ENCODE measurements at places on chromosomes 6 and 20. TPM values are rescaled to one million over a fixed set of nuclear protein-coding genes. Genes with fewer than 3 reads are reported as not detected.

GRCh38 chr20:3082955-3083952, 1.3 kb downstream of the AVP start:
- DNase-seq: no peak

- DNase-seq: peak; percentile 36
Observed at GRCh38 chr20:59933296-59933848, at the start of gene SYCP2. TSS of gene SYCP2 (minus strand) at chr20:59933637. CDS start at chr20:59922413, 11,224 bp downstream.

DNA sequence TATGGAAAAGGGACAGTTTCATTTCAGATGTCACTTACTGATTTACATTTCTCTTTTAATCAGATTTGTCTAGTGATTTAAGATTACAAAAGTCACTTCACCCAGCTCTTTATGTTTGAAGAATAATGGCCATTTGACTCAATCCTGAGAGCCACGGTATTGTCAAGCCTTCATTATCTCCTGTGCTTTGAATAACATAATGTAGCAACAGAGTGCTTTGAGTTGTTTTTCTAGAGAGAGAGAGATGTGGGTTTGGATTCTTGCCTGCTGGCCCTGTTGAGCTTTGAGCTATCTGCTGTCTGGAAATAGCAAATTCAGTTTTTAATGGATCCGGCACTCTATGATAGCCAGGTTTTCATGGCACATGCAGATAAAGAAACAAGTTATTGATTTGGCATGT, 478.4 kb upstream of the SOX4 start:
- DNase-seq: no peak

DNA sequence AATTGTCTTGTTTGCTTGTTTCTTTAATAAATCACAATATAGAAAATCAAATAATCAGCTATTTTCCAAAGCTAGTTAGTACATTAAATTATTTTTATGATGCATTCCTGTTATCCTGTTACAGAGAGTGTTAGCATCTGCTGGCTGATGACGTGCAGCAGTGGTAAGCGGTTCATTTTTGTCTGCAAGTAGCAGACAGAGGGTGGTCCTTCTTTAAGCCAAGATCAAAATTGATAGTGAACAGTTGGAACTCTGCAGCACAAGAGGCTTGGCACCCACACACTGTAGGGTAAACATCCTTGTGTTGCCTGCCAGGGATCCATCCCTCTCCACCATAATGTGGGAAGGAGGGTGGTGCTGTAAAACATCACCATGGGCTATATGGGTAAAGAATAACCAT, 158.3 kb downstream of the FRK start:
- DNase-seq: no peak

GRCh38 chr20:57504411-57504810, 20.5 kb downstream of the CTCFL start:
- no peak for DNase-seq

DNA sequence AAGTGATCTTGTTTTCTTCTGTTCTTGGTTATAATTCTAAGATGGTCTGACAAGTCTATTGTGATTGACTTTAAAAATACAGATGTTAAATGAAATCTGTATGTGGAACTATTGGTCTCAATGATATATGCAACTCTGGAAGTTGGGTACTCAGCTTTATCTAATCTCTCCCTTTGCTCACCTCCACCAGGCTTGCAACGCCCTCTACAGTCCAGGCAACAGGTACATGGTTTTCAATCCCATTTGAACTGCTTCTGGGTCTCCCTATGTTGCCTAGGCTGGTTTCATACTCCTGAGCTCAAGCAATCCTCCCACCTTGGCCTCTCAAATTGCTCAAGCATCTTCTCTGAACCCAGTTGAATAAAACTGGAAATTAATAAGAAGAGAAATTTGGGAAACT, 25.6 kb upstream of the HLA-DQB1 start:
- no peak for DNase-seq

- no peak for DNase-seq
Observed at GRCh38 chr6:77025736-77026223, 437.5 kb downstream of the HTR1B start.

GRCh38 chr6:15090145-15090579, 155.7 kb upstream of the JARID2 start:
- no peak for DNase-seq

- no peak for DNase-seq
Observed at GRCh38 chr6:30979141-30979540, 4.4 kb upstream of the MUC21 start.

DNA sequence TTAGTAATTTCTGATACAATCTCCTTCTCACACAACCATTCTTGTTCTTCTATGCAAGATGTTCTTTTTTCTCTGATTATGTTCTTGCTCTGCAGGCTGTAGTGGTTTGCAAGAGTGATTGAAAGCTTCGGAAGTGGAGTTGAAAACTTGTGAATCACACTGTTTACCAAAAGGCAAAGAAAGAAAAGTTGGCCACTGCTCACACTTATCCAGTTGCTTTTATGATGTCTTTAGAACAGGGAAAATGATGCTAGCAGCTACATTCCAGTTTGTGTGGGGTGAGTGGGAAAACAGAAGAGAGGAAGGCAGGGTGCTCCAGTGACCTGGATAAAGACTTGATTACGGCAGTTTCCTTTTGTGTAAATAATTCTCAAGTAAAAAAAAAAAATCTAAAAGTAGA, 583.3 kb downstream of the TENT5A start:
- DNase-seq: no peak

- no peak for DNase-seq
Observed at GRCh38 chr6:12148841-12149240, 136.7 kb downstream of the HIVEP1 start.

- no peak for DNase-seq
Observed at GRCh38 chr6:65537600-65537999, 169.4 kb downstream of the EYS start.

DNA sequence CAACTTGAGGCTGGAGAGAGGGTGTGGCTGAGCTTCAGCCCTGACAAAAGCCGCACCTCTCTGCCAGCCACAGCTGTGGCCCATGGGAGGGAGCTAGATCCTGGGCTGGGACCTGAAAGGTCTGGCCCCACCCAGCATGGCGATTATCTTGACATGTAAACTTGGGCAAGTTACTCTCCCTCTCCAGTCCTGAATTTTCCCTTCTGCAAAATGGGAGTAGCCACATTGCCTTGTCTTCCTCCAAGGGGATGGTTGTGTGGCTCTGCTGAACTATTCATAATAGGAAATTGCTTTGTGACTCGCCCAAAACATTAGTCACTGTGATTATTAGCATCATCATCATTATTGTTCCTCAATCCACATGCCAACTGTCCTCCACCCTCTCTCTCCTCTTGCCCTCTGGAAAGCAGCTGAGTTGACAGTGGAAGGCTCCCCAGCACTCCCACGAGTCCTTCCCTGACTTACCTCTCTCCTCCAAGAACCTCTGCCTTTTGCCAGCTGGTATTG, 23.0 kb upstream of the RBPJL start:
- DNase-seq: no peak

DNA sequence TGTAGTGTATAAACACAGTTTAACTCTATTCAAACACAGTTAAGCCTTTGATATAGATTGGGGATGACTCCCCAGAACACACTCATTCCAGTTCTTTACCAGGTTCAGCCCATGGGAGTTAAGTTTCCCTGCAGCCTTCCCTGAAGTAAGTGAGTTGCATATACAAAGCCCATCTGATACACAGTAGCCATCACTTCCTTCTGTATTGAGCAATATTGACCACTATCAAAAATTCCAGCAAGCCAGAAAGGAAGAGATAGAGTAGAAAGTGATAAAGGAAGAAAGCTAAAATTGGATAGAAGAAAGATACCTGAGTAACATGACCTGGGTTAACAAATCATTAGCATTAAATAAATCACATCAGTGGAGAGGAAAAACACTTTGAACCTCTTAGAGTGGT, 34.6 kb downstream of the DEFB114 start:
- DNase-seq: no peak

- DNase-seq: no peak
Observed at GRCh38 chr6:89184344-89184743, 32.8 kb downstream of the GABRR1 start.

The SLC2A10 gene
- total RNA-seq: 42.9 TPM

The IP6K3 gene
- total RNA-seq: 0.15 TPM

The ANKRD6 gene
- 18.0 TPM for total RNA-seq

The EEF1A2 gene
- total RNA-seq: 4.8 TPM

The GOPC gene
- 25.6 TPM for total RNA-seq

The ESR1 gene
- total RNA-seq: 74.5 TPM

Data from breast epithelium (tissue), 4 donors.